Activated T-helper 1 cell treated with anti-CD3 and anti-CD28 coated beads, Interleukin-2, amount 50 U/mL, for 16 hours (primary cell): ENCODE measurements at places on chromosomes 2 and 18.

GRCh38 chr2:149731079-149731478 lies 143.5 kb upstream of the MMADHC start:
- DNase-seq: no peak

DNA sequence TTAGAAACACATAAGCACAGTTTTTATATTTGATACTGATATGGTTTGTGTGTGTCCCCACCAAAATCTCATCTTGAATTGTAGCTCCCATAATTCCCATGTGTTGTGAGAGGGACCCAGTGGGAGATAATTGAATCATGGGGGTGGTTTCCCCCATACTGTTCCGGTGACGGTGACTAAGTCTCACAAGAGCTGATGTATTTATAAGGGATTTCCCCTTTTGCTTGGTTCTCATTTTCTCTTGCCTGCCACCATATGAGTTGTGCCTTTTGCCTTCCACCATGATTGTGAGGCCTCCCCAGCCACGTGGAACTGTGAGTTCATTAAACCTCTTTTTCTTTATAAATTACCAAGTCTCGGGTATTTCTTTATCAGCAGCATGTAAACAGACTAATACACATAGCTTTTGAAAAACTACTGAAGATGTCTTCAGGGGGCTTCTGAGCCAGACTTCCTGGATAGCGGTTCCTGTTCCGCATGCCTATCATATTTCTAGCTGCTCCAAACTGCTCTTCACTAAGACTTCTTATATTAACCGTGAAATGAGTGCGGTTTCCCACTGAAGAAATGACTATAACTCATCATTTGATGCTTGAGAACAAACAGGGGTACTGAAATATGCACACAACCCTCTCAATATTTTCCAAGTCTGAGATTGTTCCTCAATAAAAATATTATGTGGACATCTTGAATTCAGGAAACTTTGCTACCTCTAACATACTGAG lies 75.8 kb downstream of the SPHKAP start:
- no peak for DNase-seq

DNA sequence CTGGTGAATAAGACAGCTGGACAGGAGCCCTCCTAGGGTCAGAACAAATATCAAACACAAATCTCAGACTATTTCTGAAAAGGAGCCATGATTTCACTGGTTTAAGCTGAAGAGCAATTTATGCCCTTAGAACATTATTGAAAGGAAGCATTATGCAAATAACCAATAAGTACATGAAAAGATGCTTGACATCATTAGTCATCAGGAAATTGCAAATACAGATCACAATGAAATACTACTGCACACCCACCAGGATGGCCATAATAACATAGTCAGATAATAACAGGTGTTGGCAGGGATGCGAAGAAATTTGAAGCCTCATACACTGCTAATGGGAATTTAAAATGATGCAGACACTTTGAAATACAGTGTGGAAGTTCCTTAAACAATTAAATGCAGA lies 176.4 kb upstream of the RAB6C start:
- no peak for DNase-seq

DNA sequence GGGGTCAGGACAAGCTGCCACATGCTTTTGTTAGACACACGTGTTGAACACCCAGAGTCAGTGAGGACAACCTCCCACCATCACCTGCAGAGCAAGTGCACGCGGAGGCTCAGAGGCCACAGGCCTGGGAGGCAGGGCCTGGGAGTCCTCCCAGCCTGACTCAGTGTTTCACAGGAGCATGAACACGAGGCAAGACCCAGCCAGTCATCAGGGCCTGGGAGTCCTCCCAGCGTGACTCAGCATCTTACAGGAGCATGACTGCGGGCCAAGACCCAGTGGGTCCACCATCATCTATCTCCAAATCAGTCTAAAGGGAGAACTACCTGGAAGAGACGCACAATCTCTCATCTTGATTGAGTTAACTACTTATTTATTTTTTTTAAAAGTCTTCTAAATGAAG lies 112.6 kb upstream of the PXDN start:
- no peak for DNase-seq

GRCh38 chr2:74440378-74441169 lies 1.2 kb downstream of the RTKN start:
- DNase-seq: no peak

GRCh38 chr2:72367530-72368225 lies 220.0 kb upstream of the CYP26B1 start:
- DNase-seq: no peak

GRCh38 chr2:101012054-101012705 lies 10.1 kb downstream of the RPL31 start:
- DNase-seq: no peak

DNA sequence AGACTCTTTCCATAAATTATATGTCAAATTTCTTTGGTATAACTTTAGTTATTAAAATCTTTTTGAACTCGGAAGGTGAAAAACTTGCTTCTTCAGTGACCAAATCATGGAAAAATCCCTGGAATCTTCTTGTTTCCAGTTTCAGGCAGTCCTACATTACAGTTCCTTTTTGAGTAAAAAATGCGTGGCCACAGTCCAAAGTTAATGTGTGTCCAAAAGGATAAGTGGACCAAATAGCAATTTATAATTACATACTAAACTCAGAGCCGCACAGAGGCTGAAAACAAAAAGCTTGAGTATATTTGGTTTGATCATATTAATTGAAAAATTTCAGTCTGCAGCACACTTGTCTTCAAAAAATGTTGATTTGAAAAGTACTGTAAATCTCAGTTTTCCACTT lies 28.4 kb upstream of the DYNC2LI1 start:
- no peak for DNase-seq

GRCh38 chr2:172812158-172812744 lies 76.6 kb downstream of the RAPGEF4 start:
- DNase-seq: no peak

- peak; percentile 79 for DNase-seq
Observed at GRCh38 chr2:8544786-8545694, 136.8 kb upstream of the ID2 start.

DNA sequence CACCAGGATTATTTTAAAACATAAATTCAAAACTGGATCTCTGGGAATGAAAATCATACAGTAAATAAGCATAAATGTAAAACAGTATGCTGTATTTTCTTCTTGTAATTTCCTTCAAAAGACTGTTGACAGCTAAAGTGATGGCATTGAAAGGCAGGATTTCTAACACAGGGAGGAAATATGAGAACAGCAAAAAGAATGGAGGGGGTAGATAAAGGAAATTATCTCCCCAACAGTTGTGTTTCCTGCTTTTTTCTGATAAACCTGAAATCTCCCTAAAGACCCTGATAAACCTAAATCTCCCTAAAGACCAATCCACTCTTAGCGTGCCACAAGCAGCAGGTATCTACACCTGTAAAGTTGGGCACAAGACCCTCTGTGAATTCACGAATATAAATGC lies 50.8 kb downstream of the PIAS2 start:
- DNase-seq: no peak

GRCh38 chr2:24350826-24351626 lies 9.3 kb downstream of the ITSN2 start:
- no peak for DNase-seq

DNA sequence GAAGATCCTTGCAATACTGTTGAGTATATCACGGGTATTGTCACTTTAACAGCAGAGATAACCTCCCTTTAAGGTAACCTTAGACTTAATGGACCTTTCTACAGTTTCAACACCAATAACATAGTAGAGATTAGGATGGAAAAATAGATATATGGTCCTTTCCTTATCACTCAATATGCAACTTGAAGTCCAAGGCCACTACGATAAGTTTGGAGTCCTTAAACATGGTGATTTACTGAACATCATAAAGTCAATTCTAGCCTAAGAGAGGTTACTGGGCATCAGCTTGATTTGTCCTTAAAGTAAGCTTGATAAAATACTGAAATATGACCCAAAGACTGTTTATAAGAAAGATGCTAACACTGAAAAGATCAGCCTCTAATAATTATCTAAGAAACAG lies 203.2 kb downstream of the STK39 start:
- DNase-seq: no peak
